Stimulated activated CD4-positive, alpha-beta T cell treated with anti-CD3 and anti-CD28 coated beads, Interleukin-4, amount 100 ng/mL, for 1 hour (primary cell): ENCODE measurements at places on chromosomes 2 and 18.

DNA sequence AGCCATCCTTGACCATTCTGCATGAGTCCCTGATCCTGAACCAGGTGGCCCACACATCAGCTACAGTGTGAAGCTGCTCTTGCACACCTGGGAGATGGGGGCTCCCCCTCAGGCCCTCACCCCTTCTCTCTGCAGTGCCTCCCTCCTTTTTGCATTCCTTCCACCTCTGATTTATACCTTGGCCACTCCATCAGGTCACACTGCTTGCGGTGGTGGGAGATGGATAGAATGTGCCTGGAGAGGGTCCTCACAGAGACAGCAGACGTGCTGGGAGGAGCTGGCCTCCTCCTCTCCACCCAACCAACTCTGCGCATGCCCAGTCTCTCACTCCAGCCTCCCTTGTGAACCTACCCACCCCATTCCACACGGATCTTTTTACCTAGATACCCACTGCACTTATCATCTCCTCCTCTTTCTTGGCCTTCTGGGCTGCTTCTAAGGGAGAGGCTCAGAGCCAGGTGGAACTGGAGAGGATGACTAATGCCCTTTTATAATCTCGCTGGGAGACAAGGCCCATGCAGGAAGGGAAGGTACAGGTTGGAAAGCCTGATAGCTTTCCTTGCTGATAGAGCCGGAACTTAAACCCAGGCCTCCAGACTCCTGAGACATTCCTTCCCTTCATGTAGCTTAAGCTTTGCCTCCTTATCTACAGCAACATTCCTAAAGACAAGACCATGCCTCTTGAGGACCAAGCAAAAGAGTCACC lies 205.1 kb downstream of the ZBTB7C start:
- no peak for DNase-seq

DNA sequence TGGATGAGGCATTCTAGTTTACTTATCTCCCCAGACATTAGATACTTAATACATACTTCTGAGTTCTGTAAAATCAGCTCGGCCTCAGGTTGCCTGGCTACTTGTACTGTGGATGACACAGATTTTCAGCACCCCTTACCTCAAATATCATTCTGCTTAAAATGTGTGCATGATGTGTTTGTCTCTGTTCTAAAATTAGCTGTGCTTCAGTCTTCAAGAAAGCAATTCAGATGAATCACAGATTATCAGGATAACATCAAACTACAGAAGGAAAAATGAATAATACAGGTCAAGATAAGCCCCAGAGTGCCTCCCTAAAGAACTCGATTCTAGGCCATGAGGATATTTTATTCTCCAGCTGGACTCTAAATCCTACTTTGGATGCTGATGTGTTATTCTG lies 21.3 kb upstream of the MAPRE2 start:
- no peak for DNase-seq

DNA sequence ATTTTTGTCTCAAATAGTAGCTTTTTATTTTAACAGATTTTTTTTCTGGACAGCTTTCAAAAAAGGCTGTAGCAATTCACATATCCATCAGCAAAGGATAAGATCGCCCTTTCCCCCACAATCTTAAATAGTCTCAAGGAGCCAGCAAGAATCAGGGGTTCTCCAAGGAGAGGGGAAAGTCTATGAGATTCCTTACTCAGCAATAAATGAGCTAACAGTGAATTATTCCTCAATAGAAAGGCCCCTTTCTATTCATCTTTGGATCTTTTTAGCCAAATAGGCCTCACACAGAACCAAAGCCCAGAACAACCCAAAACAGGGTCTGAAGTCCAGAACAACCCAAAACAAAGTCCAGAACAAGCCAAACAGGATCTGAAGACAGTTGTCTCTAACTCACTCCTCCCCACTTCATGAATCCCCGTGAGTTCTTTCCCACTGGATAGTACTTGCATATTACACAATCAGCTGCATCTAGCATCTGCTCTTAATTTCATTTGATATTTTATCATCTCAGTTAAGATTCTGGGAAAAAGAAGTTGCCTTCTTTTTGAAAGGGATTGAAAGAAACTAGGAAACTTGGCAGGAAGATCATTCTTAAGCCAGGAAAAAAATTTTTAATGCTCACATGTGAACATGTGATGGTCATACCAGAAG lies 3.4 kb upstream of the DHRS9 start:
- no peak for DNase-seq

- DNase-seq: no peak
Measured at GRCh38 chr2:9200633-9201015, 6.0 kb upstream of the ASAP2 start.

GRCh38 chr18:50616484-50617048 lies 56.7 kb downstream of the MAPK4 start:
- no peak for DNase-seq

DNA sequence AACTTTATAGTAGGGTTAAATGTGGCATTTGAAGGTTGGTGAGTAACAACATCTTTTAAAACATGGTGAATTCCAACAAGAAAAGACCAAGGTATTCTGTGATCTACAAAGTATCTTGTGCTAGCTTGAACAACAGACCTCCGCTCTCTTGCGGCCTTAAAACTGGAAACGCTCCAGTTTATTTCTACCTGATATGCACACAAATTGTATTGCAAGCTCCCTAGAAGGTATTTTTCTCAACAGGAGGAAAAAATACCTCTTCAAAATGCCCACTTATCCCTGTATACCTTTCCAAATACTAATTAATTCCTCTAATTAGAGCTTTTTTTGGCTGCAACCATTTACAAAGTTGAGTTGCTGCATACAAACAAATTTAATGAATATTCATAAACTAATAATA lies 69.5 kb downstream of the KCNH7 start:
- no peak for DNase-seq

DNA sequence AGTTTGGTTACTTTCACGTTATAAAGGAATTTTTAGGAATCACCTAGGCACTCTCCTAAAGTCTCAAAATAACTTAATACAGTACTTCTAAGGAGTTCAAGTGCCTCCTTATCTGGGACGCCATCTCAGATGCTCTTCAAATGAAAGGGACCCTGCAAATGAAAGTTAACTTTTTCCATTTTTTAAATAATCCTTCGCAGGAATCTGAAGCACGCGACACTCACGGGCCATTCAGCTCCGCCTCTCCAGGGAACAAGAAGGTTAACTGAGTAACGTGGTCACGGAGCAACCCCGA lies 537 bp upstream of the ZC3H15 start:
- no peak for DNase-seq

DNA sequence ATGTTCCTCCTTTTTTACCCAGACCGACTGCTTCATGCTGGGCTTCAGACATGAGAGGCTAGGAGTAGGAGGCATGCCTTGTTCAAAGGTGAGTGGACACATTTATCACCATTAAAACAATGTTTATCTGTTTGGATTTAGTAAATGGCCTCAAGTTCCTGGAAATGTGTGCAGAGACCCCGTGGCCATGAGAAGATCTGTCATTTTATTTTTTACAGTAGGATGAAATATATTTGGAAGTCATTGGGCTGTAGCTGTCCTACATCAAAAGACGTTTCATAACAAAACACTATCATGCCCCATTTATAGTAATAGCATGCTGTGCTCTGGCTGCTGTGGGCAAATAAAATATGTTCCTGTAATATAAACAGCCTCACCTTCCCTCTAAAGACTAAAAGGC lies 403.9 kb upstream of the TNP1 start:
- DNase-seq: no peak

GRCh38 chr2:109304731-109305470 lies 175.9 kb downstream of the SH3RF3 start:
- no peak for DNase-seq

- DNase-seq: peak; percentile 72
Measured at GRCh38 chr2:239035361-239035814, 187.5 kb downstream of the TWIST2 start.

GRCh38 chr2:158477202-158477601 lies 20.4 kb downstream of the PKP4 start:
- DNase-seq: no peak

DNA sequence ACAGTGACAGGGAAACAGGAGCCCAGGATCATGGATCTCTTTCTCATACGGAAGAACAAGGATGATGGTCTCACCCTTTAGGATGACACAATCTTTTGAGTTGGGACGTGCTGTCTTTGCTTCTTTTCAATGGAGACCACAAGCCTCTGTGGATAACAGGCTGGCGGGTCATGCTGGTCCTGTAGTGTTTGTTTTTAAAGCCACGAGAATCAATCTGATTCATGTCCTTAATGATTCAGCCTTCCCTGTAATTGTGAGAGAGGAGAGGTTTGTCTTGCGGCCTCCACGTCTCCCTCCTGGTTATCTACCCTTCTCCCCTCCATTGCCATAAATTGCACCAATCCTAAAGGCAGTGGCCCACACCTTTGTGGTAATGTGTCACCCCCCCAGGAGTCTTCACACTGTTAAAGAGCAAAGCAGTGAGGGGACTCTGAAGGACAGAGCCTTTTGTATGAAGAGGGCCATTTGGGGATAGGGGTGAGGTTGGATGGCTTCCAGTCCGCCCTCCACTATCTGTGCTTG lies 87.7 kb upstream of the TGFA start:
- no peak for DNase-seq

DNA sequence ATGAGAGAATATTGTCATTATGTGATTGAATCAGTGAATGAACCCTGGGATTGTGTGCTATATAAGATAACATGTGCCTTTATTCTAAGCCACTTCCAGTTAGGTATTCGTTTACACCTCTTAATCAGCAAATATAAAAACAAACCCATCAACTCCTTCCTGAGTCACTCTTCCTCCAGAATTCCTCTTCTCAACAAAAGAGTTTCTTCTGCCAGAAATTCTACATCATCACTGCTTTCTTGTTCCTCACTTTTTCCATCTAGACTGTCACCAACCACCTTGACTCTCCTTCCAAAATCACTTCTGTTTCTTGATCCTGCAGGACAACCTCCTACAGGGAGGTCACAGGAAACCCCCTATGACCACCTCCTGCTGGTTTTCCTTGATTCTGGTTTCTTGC lies 261.4 kb downstream of the CYP26B1 start:
- DNase-seq: no peak

- DNase-seq: no peak
Measured at GRCh38 chr2:10085043-10085667, 4.9 kb upstream of the CYS1 start.

GRCh38 chr2:237818066-237818473 lies 19.5 kb downstream of the RBM44 start:
- no peak for DNase-seq

DNA sequence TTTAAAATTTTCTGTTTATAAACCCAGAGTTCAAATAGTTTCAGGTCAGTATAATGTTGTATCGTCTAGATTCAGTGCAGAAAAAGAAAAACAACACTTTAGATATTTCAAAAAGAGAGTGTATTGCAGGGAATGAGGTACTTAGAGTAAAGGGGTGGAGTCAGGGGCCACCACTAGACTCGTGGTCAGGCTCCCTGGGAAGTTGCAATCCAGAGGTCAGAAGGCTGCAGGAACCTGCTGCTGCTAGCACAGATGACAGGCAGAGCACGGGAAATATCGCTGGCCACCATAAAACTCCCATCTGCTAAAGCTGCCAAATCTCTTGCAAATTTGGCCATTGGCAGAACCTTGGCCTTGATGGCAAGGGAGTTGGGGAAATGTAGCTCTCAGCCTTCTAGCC lies 64.6 kb downstream of the THNSL2 start:
- DNase-seq: no peak

GRCh38 chr18:9334973-9335696 lies 562 bp downstream of the TWSG1 start:
- DNase-seq: peak; percentile 20

DNA sequence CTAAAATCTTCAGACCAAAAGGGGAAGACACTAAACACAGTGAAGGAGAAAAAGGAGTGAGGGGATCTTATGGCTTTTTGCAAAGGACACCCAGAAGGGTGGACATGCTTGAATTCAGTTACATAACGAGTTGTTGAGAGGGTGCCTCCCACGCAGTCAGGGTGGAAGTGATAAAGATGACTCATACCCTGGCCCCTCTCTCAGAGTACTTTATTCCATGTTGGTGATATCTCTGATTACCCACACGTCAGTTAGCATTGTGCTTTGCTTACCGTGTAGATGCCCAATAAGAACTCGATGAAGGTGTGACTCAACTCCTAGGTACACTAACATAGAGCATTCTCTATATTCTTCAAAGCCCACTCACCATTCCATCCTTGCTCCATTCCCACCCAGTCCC lies 44.4 kb downstream of the EN1 start:
- DNase-seq: no peak

GRCh38 chr2:136932700-136933099 lies 167.4 kb downstream of the THSD7B start:
- no peak for DNase-seq

- DNase-seq: no peak
Measured at GRCh38 chr2:189213250-189213649, 33.7 kb upstream of the COL5A2 start.

DNA sequence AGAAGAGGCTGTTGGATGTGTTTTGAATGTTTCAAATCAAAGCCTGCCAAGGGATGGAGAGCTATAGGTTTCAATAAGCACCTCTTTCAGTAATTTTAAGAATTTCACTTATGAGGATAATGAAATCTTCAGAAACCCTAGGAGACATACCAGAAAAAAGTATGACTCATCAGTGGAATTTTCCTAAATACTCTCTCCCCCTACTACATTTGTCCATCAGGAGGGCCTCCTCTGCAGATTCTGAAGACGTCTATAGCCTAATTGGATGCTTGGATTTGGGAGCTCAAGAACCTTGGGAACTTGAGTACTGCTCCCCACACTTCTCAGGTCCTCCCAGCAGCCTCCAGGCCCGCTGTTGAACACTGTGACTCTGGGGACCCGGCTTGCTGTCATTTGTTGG lies 374.3 kb downstream of the SLC4A3 start:
- no peak for DNase-seq

DNA sequence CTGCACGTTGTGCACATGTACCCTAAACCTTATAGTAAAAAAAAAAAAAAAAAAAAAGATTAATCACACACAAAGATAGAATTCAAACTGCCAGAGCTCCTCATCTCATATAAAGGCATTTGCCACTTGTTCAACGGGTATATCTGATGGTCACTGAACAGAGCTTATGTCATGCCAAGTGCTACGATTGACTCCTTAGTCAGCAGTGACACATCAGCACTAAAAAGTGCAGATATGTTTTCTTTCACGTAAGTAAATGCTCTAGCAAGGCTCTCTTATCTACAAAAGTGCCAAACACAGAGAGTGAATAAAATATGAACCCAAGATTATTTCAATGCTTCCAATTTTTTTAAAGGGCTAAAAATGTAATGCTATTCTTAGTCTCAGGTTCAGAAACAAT lies 1.1 kb downstream of the LMAN1 start:
- DNase-seq: no peak

GRCh38 chr18:22136395-22136794 lies 33.0 kb upstream of the GATA6 start:
- DNase-seq: no peak

DNA sequence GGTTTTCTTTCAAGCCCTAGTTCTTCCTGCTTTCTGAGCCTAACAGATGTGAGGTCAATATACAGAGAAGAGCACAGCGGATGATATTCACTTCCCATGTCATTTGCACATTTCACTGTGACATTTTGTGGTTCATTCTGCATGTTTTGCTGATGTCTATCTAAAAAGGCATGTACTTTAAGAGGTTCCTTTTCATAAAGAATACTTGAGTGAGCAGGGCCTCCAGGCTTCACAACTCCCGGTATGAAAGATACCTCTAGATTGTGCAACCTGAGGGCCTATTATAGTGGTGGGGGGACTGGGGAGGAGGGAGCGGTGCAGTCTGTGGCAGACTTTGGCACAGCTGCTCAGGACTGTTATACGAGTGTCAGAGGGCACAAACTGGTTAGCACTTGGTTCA lies 54.6 kb downstream of the CPO start:
- no peak for DNase-seq

GRCh38 chr2:53075760-53076159 lies 691.8 kb upstream of the CHAC2 start:
- DNase-seq: no peak

- DNase-seq: no peak
Measured at GRCh38 chr2:209591021-209591420, 167.2 kb downstream of the MAP2 start.
